Muscle of leg (tissue), 16 donors: ENCODE measurements at places on chromosomes 1 and 21. TPM values are rescaled to one million over a fixed set of nuclear protein-coding genes. Genes with fewer than 3 reads are reported as not detected.

- DNase-seq = no peak
These were observed 20.2 kb downstream of the S100A16 start for GRCh38 chr1:153592748-153593147.

GRCh38 chr1:21206117-21206516 lies 29.4 kb upstream of the EIF4G3 start:
- DNase-seq = no peak

- peak; percentile 66 for DNase-seq
These were observed 20.4 kb upstream of the CCDC27 start for GRCh38 chr1:3731583-3732433.

- DNase-seq = peak; percentile 60
These were observed 40.4 kb downstream of the DAP3 start for GRCh38 chr1:155729031-155729898.

- DNase-seq = peak; percentile 44
These were observed 150.6 kb downstream of the CDC7 start for GRCh38 chr1:91651243-91651642.

DNA sequence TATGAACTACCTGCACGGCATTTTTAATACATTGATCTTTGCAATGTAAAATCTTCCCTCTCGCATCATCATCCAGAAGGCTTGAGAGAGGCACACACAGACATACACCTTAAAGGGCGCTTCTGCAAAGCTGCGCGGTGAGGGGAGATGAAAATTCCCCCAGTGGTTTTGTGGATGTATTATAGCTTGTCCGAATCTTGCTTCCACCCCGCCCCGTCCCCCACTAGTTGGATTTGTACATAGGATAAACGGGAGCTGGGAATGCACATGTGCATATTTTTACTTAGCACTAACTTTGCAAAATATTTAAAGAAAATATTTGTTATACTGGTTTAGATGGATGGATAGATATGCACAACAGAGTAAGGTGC lies 542 bp upstream of the ASTN1 start:
- DNase-seq = no peak

GRCh38 chr1:112518186-112518585 lies 9.4 kb downstream of the WNT2B start:
- DNase-seq = no peak

- DNase-seq = no peak
These were observed 4.5 kb downstream of the KLHDC7A start for GRCh38 chr1:18485227-18485626.

Gene S100A8
- total RNA-seq = 6.6 TPM

- DNase-seq = peak; percentile 28
These were observed 68.3 kb upstream of the BCAR3 start for GRCh38 chr1:93749894-93750301.

DNA sequence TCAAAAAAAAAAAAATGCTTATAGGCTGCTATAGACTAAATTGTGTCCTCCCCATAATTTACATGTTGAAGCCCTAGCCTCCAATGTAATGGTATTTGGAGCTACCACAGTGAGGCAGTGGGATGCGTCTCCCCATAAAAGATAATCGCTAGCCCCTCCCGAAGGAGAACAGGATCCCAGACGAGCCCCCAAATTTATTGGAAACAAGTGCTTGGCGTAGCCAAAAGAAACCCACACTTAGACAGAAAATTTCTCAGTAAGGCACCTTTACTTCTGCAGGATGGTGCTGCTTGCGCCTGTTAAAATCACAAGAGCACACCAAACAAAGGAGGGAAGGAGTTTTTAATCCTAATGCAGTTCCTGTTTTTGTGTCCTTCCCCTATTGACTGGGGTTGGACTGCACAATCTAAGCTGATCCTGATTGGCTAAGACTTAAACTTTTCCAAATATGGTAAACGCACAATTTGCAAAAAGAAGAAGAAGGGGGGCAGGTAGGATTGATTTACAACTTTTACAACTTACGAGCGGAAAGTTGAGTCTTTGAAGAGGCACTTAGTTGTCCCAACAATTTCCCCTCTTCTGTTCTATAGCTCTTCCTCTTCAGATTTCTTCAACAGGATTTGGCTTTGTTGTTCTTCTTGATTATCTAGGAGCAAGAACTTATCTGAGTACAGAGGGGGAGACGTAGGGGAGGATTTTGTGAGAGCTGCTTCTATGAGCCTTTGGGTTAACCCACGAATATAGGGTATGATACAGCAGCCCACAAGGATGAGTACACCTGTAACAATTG lies 3.0 kb upstream of the IPP start:
- DNase-seq = no peak

DNA sequence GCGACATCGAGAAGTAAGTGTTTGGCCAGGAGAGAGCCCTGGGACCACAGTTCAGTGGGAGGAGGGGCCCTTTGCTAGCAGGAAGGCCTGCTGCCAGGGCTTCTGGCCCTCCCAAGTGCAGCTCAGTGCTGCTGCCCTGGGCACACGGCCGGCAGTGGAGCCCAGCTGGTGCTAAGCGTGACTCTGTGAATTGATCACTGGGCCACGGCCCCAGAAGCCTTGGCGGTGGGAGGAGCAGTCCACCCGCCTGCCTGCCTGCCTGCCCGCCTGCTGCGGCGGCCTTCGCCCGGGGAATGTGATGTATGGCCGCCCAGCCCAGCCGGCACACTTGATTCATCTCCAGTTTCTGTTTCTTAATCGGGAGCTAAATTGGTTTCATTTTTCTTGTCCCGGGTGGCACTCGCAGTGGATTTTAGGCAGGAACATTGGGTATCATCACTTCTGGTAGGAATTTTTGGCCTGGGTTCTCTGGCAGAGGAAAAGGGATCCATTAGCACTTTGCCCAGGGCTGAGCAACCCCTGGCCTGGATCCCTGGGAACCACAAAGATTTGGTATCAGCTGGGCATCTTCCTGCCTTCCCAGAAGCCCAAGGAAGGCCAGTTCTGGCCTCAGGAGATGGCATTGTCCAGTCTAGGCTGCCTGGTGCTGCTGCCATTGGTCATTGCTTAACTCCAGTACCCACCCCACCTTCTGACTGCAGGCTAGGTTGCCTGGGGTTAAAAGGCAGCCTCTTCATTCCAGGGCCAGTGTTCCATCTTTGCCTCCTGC lies 28.6 kb downstream of the TMEM53 start:
- peak; percentile 88 for DNase-seq

Gene DCST2
- 0.49 TPM for total RNA-seq

DNA sequence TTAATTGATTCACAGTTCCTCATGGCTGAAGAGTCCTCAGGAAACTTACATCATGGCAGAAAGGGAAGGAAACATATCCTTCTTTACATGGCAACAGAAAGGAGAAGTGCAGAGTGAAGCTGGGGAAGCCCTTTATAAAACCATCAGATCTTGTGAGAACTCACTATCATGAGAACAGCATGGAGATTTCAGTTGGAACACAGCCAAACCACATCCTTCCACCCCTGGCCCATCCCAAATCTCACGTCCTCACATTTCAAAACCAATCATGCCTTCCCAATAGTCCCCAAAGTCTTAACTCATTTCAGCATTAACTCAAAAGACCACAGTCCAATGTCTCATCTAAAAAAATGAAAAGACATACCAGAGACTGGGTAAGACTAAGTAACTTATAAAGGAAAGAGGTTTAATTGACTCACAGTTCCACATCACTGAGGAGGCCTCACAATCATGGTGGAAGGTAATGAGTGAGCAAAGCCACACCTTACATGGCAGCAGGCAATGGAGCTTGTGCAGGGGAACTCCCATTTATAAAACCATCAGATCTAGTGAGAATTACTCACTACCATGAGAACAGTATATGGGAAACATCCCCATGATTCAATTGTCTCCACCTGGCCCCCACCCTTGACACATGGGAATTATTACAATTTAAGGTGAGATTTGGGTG lies 105.2 kb downstream of the MRPL39 start:
- DNase-seq = peak; percentile 32

Gene TMOD4
- total RNA-seq = 15.2 TPM

Gene LAMB3
- total RNA-seq = 0.66 TPM

DNA sequence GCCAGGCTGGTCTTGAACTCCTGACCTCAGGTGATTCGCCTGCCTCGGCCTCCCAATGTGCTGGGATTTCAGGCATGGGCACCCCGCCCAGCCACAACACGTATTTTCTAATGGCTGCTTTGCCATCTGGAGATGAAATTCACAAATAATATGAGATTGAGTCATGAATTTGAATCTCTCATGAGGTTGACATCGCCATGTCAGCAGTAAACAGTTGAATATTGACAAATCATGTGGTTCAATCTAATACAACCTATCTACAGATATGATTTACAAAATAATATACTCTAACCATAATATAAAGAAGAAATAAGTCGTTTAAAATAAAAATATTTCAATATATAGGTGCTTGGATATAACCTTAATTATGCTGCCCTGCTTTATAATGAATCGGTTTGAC lies 42.1 kb downstream of the MYOM3 start:
- DNase-seq = no peak

DNA sequence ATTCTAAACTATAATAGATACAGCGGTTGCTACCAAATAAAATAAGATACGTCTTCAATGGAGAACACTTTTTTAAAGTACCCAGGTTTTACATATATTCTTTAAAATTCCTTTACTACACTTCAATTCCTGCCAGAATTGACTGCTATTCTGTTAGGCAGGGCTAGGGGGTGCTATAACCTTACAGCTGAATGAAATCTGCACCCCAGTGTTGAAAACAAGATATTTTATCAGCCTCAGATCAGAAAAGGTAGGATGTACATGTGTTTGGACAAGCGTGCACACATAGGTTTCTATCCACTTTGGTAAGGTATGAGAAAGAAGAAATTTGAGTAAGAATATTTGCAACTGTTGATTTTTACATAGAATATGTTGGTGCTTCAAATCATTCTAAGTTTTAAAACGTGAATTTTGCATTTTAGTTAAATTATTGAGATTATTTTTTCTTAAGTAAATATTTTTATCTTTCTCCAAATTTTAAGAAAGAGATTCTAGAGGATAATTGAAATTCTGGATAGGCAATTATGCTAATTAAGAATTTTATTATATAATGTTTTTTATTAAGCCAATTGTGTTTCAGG lies 490.8 kb upstream of the ADGRL4 start:
- peak; percentile 25 for DNase-seq

Gene HMCN1
- 11.6 TPM for total RNA-seq
